ENCODE measurements at places on chromosomes 7 and 10.

GRCh38 chr7:31492086-31492485 lies 21.8 kb upstream of the ITPRID1 start:
- DNase-seq: no peak

DNA sequence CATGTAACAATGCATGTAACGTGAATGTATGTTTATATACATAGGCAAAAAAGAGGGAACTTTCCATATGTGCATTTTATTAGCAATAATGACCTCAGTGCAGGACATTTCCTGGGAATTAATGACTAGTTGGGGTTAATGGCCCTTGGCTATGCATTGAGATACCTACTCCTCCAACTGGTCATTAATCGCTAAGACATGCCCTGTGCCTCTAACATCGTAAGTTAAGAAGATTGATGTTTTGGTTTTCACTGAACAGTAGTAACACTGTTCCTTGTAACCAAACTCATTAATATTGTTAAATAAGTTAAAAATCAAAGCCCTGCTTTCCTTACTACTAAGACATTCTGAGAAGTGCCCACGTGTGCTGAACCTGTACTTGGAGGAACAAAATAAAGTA lies 61.7 kb downstream of the SEMA3D start:
- DNase-seq: no peak

GRCh38 chr7:27068259-27068658 lies 27.5 kb downstream of the HOXA1 start:
- DNase-seq: no peak

- DNase-seq: no peak
Measured at GRCh38 chr10:32144817-32145688, 88.8 kb upstream of the KIF5B start.

DNA sequence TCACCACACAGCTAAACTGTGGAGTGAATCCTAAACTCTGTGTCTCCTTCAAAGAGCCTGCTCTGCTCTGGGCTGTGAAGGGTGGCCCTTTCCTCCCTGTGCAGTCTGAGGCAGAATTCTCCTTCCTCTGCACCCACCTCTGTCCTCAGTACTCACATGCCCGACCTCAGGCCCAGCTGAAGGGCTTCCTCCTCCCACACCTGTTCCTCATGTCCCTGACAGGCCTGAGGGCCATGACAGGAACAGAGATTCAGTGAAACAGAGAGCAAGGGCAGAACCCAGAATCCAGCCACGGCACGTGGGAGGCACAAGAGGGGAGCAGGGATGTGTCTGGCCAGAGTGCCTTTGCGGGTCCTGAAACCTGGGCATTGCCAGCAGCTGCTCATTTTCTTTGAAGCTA lies 13.9 kb downstream of the CREB3L2 start:
- no peak for DNase-seq

GRCh38 chr10:110643035-110643652 lies 992 bp upstream of the RBM20 start:
- DNase-seq: no peak

DNA sequence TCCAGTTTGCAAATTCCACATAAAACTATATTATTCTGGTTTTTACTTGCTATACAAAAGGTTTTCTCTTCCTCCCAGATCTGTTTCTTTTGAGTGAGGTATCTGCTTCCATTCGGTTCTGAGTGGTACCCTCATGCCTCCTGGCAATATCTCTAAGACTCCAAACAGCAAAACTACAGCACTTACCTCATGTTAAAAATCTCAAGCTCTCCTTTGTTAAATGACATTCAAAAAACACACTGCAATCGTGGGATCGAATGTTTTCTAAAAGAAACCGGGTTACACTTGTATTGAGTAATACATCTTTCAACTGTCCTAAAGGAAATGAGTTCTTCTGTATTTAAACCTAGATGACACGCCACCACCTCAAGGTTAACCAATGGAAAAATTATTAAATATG lies 11.1 kb downstream of the YWHAG start:
- no peak for DNase-seq

DNA sequence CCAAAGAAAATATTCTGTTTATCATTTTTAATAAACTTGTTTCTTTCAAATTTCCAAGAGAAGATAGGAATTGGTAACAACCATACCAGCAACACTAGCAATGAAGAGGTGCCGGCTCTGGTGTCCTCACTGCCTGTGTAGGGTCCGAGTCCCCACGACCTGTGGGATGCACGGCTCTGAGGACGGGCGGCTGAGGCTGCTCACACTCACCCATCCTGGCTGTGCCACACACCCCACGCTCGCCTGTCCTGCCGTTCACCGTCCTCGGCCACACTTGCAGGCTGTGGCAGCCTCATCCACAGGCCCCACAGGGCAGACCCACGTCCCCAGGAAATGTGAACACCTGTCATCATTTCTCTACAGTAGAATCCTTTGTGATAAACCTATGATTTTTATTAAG lies 48.2 kb upstream of the DPYSL4 start:
- no peak for DNase-seq

DNA sequence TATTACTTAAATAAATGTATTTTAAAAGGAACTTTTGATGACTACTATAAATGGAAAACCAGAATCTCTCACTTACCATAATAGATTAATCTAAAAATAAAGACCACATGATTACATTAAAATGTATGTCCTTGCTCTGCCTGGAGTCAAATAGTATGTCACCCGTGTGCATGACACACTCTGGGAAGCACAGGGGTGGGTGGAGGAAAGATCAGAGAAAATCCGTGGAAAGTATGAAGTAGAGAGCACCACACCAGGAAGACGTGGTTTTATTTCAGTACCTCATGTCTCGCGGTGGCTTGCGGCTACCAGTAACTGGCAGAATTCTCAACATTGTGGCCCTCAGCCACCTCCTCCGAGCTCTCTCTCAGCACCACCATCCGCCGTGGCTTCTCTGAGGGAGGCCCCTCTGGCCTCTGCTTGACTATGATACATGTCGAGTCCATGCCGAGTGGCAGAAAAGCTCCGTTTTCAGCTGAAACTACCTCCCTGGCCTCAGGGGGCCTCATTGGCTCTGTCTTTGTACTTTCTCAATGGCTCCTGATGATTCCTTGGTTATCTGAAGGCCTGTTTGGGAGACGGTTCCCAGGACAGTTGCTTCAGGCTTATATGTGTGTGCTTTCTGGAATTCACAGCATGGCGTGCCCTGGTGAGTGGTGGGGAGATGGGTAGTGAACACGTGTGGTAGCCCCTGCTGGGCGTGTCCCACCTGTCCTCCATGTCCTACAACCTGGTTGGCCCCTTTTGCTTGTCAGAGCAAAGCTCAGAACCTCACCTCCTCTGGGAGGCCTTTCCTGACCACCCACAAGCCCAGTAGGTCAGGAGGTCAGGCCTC lies 49.8 kb downstream of the LHPP start:
- no peak for DNase-seq

GRCh38 chr10:70106958-70107791 lies 25.4 kb downstream of the AIFM2 start:
- no peak for DNase-seq

- no peak for DNase-seq
Measured at GRCh38 chr7:146902728-146903127, 786.1 kb downstream of the CNTNAP2 start.

- DNase-seq: no peak
Measured at GRCh38 chr10:62482581-62482980, 108.4 kb downstream of the ZNF365 start.

DNA sequence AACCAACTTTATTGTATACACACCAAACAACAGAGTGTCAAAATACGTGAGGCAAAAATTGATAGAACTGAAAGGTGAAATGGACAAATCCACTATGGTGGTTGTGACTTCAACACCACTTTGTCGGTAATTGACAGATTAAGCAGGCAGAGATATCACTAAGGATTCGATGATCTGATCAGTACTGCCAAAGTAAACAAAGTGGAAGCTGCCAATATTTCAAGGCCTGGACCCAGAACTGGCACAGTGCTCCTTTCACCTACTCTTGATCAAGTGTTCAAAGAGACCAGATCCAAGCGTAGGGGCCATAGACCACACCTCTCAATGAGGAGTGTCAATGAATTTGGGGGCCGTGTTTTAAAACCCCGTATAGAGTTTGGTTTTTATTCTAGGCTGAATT lies 167.0 kb downstream of the CDK14 start:
- no peak for DNase-seq

GRCh38 chr7:29749701-29750321 lies 56.5 kb upstream of the WIPF3 start:
- no peak for DNase-seq

DNA sequence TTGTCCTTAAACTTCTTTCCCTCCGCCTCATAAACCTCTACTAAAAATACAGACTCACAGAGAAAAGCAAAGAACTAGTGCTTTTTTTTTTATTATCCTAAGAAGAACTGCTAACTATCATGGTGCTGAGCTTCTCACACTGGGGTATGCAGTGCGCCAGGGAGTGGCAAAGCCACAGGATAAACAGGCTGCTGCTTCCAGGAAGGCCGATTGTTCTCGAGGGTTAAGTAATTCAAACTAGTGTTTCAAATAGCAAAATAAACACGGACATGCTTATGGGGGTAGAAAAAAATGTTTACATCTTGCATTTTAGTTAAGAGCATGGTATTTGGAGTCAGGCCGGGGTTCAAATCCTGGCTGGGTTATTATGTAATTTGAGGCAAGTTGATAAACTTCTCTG lies 157.0 kb downstream of the TAX1BP1 start:
- no peak for DNase-seq

DNA sequence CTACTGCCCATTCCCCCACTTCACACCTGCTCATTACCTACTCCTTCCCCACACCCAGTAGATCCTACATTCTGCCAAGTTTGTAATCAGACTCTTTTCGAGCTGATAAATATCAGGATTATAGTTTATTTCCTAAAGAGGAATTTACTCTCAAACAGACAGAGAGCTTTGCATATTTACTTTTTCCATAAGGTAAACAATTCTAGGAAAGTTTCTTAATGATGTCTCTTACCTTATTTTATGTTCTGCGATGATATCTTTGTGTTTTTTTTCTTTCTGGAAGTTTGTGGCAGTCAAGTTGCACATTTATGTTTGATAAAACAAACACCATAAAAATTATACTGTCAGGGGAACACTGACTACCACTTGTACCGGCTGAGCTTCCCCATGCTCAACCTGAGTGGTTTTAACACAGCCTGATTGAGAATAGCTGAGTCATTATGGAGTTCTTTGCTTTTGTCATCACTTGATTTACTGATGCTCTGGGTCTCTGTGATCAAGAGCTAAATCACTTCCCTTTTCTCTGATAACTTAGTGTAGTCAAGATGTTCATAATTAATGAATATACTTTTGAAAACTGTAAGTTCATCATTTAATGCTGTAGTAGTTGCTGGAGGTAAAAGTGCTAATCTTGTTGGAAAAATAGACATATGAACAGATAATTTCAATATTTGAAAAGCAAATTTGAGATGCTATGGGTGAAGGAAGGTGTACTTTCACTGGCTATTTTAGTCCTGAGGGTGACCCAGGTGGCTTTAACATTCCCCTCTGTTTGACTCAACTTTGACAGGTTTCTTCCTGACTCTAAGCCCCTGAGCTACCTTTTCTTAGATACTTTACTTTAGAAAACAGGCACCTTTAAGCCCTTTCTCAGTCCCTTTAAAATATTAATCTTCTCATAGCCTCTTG lies 1034.5 kb upstream of the LRRTM3 start:
- peak; percentile 78 for DNase-seq

GRCh38 chr10:80157561-80157960 lies 25.0 kb downstream of the PLAC9 start:
- DNase-seq: no peak

DNA sequence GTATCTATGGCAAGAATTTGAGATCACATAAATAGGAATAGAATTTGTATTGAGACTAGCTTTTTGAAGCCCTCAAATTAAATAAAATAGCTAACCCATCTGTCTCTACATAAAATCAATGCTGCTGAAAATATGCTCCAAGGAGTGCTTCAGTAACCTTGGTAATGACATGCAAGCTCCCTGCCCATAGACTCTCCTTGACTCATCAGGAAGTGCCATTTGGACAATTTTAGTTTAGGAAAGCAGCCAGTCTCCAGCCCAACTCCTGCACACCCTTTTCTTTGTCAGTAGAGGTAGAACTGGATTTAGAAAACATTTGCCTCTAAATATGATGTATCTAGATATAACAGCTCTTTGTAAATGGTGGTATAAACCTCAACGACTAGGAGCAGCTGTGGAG lies 69.9 kb upstream of the PTPRZ1 start:
- no peak for DNase-seq

- DNase-seq: no peak
Measured at GRCh38 chr10:91127341-91128082, 93.0 kb upstream of the PCGF5 start.

DNA sequence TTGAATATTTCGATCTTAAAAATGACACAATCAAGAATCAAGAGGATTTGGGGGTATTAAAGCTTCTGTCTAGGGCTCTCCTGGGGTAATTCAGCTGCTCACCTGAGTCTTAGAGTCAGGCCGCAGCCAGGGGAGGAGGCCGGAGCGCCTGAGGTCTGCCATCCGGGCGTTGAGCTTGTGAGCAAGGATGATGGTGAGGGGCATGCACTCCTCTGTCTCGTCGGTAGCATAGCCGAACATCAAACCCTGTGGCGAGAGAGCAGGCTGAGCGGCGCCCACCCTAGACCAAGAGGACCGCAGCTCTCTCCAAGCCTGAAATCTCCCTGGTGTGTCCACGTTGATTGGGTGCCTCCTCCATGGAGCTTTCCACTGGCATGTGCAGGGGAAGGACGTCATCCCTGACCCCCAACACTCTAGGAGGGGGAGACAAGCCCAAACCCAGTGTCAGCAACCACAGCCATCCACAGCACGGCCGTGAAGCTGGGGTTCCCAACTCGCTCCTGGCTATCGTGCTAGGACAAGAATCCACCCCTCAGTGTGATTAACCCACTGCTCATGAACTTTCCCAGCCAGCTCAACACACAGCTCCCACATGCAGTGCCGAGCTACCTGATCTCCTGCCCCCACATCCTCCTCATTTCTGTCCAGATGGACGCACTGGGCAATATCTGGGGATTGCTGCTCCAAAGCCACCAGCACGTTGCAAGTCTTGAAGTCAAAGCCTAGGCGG lies 9.2 kb downstream of the MAT1A start:
- no peak for DNase-seq
